ENCODE measurements at places on chromosomes 5 and 9.

- DNase-seq: no peak
These were observed 26.1 kb upstream of the RETREG1 start for GRCh38 chr5:16642867-16643266.

DNA sequence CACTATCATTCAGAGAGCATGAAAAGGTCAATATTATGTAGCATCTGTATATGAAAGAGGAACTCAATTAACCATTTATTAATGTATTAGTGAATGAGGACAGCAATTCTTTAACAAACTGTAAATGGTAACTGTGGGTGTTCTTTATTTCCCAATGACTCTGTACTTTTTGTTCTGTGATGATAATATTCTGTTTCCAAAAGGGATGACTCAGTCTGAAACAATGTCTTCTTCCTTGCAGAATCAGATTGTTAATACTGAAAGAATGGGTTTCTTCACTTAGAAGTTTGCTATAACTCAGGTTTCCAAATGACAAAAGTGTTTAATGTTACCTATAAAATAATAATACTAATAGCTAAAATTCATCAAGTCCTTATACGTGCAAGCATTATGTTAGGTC lies 1518.7 kb upstream of the WWC1 start:
- DNase-seq: no peak

DNA sequence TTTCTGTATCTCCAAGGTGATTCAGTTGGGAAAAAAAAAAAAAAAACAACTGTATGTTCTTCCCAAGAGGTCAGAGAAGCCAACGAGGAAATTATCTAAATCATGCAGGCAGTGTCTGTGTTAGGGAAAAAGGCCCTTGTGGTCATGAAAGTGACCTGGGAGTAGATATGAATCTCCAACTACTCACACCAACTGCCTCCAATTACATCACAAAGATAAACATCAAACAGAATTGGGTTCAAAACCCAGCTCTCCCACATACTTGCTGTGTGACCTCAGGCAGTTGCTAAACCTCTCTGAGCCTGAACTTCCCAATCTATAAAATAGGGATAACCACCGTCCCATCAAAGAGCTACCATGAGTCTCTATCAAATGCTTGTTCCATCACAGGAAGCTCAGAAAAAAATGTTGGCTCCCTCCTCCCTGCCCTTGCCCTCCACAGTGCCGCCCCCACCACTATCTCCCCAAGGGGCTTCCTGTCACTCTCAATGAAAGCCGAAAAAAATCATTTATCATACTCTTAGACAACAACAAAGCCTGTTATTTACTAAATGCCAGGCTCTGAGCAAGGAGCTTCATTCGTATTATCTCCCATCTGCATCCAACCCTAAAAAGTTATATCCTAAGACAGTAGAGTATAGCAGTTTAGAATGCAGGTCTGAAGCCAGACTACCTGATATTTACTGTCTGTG lies 42.9 kb downstream of the CDK5RAP2 start:
- DNase-seq: no peak

GRCh38 chr9:97759581-97760288 lies 62.6 kb upstream of the XPA start:
- peak; percentile 90 for DNase-seq

DNA sequence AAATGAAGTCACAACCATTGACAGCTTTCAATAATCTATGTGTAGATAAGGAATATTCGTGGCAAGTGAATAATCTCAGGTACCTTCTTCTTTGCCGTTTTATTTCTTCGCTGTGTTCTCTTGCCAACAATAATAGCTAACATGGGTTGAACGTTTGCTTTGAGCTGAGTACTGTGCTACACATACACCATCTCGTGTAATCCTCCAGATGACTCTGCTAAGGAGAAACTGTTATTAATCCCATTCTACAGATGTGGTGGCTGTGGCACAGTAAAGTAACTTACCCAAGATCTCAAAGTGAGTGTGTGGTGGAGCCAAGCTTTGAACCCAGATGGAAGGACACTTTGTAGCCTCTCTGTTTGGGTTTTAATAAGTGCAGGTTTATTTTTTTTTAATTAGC lies 179.7 kb downstream of the C9orf152 start:
- no peak for DNase-seq

GRCh38 chr9:134693011-134693410 lies 51.4 kb downstream of the COL5A1 start:
- no peak for DNase-seq

GRCh38 chr5:91179018-91179417 lies 204.1 kb downstream of the ARRDC3 start:
- DNase-seq: no peak

- no peak for DNase-seq
These were observed 72.0 kb upstream of the DAP start for GRCh38 chr5:10832987-10833386.

- DNase-seq: no peak
These were observed 199.0 kb upstream of the OTULINL start for GRCh38 chr5:14382640-14383039.

DNA sequence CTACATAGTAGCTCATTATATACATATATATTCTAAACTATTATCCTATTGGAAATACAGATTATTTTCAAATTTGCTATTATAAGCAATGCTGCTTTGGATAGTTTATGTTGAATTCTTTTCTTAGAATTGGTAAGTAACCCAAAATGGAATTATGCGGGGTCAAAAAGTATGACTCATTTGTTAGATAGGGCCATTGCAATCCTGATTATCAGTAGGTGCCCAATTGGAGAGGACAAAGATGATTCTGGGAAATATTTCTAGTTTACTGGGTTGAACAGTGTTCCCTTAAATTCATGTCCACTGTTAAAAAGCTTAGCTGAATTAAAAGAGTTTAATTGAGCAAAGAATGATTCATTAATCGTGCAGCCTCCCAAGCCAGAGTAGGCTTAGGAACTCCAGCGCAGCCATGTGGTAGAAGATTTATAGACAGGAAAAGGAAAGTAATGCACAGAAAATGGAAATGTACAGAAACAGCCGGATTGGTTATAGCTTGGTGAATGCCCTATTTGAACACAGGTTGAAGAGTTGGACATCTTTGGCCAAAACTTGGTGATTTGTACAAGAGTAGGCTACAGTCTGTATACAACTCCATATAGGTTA lies 81.8 kb downstream of the GDNF start:
- DNase-seq: no peak

DNA sequence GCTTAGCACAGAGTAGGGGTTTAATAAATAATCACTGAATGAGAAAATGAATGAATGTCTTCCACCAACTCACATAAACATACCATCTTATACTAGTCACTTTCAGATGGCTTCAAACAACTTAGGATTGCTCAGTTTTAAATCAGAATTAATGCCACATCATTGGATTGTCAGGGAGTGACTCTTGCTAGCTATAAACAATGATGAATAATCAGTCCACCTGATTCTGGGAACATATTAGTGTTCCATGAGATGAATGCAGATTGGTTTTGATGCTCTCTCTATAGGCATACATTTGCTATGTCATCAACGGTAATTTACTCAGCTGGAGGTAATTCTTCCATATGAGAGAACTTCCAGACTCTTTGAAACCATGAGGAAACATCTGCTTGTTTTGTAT lies 97.4 kb downstream of the CDH9 start:
- DNase-seq: no peak

DNA sequence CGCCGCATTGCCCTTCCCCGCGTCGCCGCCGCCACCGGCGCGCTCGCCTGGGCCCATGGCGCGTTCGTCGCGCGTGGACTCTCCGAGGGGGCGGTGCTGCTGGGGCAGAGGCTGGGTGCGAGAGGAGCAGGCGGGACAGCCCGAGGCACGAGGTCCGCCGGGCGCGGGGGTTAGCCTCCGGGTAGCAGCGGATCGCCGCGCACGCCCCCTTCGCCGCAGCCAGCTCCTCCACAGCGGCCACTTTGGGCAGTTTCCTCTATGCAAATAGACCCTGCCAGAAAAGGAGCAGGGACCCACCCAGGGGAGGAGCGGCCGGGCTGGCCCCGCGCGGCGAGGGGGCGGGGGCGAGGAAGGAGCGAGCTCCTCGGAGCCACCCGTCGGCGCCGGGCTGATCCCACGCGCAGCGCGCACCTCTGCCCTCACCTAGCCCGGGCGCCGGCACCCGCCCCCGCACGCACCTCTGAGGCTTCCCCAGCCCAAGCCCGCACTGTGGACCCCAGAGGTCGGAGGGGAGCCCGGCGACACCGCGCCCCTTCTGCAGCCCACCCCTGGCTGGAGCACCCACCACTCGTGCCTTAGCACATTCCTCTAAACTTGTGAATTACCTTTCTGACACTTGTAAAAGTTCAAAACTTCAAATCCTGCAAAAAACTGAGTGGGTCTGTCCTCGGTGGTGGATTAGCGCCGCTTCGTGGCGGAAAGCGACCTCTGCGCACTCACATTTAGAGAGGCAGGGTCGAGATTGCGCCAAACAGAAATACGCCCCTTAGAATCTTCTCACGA lies at the start of gene COL23A1:
Gene COL23A1 (minus strand): TSS at position 253 of the 783 bp plus-strand sequence.
- DNase-seq: no peak

DNA sequence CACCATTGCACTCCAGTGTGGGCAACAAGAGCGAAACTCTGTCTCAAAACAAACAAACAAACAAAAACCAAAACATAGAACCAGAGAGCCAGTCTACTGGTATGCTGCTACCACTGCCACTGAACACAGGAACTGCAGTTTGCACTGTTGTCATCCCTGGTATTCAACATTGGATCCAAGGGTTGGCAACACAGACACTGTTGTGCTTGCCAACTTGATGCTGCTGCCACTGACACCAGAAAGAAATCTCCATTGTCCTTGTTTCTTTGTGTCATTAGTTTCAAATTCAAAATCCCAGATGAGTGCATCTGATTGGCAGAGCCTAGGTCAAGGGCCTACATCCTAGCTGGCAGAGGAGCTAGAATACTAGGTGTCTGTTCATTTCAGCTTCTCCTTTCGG lies 16.2 kb downstream of the HINT1 start:
- no peak for DNase-seq

DNA sequence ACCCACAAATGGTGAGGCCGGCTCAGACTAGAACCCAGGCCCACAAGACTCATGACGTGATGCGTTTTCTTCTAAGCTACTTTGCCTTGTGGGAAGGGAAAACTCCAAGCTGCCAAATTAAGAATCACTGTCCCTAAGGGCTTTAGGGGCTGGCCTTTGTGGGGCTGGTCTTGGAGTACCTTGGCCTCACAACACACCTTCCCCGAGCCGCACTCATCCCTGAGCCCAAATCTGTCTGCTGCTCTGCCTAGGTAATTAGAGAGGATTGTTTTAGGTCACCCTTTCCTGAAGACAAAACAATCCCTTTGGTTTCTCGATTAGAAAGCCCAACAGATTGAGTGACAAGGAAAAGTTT lies 137.3 kb downstream of the SEMA6A start:
- DNase-seq: no peak

GRCh38 chr5:138542180-138542955 lies 668 bp downstream of the ETF1 start:
- DNase-seq: peak; percentile 47

- peak; percentile 63 for DNase-seq
These were observed 28.7 kb downstream of the CDKN2A start for GRCh38 chr9:21965401-21965951.

- peak; percentile 89 for DNase-seq
These were observed 137.2 kb downstream of the C9orf50 start for GRCh38 chr9:129483415-129484351.

- no peak for DNase-seq
These were observed 48.2 kb upstream of the GFPT2 start for GRCh38 chr5:180401229-180401907.

GRCh38 chr5:32760091-32760509 lies 49.0 kb downstream of the NPR3 start:
- no peak for DNase-seq

- DNase-seq: no peak
These were observed 47.3 kb downstream of the S1PR3 start for GRCh38 chr9:89038382-89039103.

- DNase-seq: no peak
These were observed 299.4 kb downstream of the ZSWIM6 start for GRCh38 chr5:61631438-61631941.

DNA sequence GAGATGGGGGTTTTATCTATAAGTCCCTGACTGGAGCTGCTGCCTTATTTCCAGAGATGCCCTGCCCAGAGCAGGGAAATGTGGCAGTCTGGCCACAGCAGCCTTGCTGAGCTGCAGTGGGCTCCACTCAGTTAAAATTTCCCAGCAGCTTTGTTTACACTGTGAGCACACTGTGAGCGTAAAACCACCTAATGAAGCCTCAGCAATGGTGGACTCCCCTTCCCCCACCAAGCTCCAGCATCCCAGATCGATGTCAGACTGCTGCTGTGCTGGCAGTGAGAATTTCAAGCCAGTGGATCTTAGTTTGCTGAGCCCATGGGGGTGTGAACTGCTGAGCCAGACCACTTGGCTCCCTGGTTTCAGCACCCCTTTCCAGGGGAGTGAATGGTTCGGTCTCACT lies 208.7 kb upstream of the RAI14 start:
- DNase-seq: no peak

- DNase-seq: peak; percentile 76
These were observed 83.9 kb upstream of the GRAMD2B start for GRCh38 chr5:126339215-126339805.

DNA sequence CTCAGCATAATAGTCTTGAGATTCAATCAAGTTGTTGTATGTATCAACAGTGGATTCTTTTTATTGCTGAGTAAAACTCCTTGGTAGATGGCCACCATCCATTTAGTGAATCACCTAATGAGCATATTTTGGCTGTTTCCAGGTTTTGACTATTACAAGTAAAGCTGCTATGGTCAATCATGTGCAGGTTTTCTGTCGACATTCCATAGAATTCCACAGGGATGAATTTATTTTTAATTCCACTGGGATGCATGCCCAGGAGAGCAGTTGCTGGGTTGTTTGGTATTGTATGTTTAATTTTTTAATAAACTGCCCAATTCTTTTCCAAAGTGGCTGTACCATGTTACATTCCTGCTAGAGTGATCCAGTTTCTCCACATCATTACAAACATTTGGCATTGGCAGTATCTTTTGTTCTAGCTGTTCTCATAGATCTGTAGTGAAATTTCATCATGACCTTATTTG lies 10.5 kb upstream of the S1PR3 start:
- DNase-seq: no peak

DNA sequence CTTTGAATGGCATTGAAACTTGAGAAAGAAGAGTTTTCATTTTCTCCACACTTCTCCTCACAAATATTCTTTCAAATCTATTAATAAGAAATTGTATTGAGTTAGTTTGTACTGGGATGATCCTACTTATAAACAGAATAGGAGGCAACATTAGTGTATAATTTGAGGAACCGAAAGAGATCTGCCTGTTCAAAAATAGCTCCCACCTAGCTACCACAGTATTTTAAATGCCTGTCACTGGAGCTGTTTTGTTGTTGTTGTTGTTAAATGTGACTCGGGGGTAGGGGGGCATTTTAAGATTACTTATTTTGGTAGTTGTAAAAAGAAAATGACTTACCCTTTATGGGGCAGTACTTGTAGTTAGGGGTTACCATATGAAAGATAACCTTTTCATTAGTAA lies 20.1 kb upstream of the HAPLN1 start:
- DNase-seq: no peak

All from small intestine (tissue), 16 donors.